ENCODE measurements at places on chromosomes 12 and 14. TPM values are rescaled to one million over a fixed set of nuclear protein-coding genes. Genes with fewer than 3 reads are reported as not detected.

PLCZ1 gene
- total RNA-seq: not detected

NYNRIN gene
- 20.2 TPM for total RNA-seq

PNMA1 gene
- total RNA-seq: 11.6 TPM

CCDC177 gene
- under 0.01 TPM for total RNA-seq

CNOT2 gene
- total RNA-seq: 130 TPM

LRTM2 gene
- total RNA-seq: under 0.01 TPM

RNASE12 gene
- total RNA-seq: not detected

KRT74 gene
- not detected for total RNA-seq

PCED1B gene
- 0.54 TPM for total RNA-seq
